IPS-NIHi11 (cell line): ENCODE measurements at places on chromosomes 3 and 15.

DNA sequence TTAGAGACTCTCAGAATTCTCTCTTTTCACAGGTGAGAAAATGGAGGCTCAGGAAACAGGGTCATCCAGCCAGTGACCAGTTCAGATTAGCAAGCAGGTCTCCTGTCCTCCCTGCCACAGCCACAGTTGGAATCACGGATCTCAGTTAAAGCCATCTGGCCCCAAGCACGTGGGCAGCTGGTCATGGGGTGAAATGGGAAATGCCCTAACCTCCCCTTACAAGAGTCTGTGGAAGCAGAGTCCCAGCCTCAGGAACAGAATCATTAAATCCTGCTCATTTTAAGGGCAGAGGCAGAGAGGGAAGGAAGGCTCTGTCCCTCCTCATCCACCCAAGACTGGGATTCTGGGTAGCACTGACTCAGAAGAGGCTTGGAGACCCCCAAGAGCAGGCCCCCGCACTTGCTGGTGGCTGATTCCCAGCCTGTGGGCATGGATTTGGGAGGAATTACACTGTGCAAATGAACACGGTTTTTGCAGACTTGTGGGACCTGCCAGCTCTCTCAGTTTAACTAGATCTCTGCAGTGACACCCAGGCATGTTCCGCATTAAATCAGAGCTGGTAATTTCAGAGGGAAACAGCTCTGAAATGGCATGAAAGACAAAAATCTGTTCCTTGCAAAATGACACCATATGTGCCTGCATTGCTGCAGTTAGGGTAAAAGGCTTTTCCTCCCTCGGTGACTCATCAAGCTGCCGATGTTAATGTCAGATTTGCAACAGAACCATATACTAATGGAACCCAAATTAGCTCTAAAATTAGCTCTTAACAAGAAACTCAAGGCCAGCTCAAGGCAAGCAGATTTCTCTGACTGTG is 89.0 kb downstream of the BDH1 start:
- DNase-seq = no peak

- no peak for DNase-seq
These were observed 16.5 kb upstream of the CYP11A1 start for GRCh38 chr15:74383695-74384565.

GRCh38 chr3:141383555-141384129 is 15.3 kb downstream of the ZBTB38 start:
- no peak for DNase-seq

DNA sequence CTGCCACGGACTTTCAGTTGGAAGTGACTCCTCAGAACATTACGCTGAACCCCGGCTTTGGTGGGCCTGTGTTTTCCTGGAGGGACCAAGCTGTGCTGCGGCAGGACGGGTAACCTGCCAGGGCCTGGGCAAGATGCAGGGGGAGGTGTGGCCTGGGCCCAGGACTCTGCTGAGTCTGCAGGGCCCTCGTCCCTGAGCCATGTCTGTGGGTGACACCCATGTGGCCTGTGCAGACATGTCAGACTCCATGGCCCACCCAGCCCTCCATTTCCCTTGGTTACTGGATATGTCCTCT is 4.9 kb upstream of the ITIH3 start:
- no peak for DNase-seq

GRCh38 chr3:102255736-102256135 is 179.1 kb upstream of the ZPLD1 start:
- no peak for DNase-seq

DNA sequence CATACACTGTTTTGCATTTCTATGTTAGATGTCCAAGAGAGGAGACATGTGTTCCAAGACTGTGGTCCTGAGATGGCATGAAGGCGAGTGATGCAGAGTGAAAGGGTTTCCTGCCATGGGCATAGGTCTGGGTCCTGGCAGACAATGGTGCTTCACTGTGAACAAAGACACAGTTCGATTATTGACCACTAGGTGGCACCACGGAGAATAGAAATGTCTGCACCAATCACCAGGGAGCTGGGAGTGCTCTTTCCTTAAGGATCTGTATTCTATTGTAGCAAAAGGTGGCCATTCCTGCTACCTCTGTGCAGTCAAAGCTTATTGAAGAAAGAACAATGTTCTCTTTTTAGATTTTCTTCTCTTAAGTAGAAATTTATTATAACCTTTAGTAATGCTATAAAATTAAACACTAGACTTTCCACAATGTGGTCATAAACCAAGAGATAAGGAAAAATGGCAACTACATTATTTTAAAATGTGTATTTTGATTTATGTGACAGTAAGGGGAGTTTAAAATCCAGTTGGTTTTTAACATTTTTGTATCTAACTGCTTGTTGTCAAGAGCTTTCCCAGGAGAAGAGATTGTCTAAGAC is 88.7 kb downstream of the GABRG3 start:
- DNase-seq = peak; percentile 88

GRCh38 chr3:100401674-100402041 is 319 bp downstream of the LNP1 start:
- no peak for DNase-seq

- DNase-seq = no peak
These were observed 133.6 kb downstream of the CLSTN2 start for GRCh38 chr3:140068494-140069017.
